ENCODE measurements at places on chromosomes 2 and 18.
A peak's percentile ranks its signal among the peaks of the same experiment; 100 is the strongest.

DNA sequence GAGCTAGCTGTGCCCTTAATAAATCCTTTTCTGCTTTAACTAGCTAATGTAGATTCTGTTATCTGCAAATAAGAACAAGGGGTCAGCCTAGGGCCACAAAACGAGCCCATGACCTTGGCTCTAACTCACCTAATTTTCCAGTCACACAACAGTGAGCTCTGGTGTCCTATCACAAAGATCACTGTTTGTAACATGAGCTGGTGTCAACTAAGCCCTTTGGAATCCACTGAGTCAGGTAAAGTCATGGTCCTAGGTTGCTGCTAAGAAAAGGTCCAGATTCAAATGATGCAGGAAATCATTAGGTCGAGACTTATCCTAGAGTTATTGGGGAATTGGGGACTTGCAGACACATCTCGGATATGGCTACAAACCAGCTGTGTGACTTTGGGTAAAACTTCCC is 49.9 kb downstream of the ST8SIA5 start:
- DNase-seq = no peak

- no peak for DNase-seq
These were observed 174.6 kb downstream of the HAUS1 start for GRCh38 chr18:46278481-46279465.

- no peak for DNase-seq
These were observed 93.3 kb downstream of the HNRNPLL start for GRCh38 chr2:38509314-38509946.

DNA sequence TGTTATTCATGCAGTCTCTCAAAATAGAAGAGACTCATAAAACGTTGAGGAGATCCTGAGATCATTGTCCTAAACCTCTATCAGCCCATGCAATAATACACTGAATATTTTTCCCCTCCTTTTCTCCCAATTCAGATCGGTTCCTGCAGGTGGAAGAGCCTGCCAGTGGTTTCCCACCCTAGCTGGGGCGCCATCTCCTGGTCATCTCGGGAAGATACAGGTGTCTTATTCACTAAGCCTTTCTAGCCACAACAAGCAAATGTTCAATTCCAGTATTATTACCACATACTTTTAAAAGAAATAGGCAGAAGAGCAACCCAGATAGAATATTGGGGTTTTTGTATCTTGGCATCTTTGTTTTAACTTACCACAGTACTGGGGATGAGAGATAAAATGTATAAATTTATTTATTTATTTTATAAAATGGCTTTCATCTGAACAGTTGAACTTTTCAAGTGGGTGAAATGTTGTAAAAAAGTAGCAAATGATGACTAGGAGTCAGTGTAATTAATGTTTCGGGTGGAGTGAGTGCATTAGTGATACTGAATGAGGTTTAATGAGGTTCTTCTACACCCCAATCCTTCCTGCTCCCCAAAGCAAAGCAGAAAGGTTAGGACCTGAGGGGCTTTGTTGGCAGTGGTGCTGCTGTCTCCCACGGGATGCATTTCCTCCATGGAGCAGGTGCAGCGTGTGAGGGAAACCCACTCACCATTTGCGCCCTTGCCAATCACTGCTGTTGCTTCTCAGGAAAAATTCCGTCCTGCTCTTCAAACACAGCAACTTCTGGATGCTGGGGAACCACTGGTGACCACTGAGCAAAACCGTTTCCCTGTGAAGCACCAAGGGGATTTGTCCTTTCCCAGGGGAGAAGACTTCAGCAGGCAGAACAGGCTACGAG is 147.1 kb upstream of the FHL2 start:
- DNase-seq = peak; percentile 19

DNA sequence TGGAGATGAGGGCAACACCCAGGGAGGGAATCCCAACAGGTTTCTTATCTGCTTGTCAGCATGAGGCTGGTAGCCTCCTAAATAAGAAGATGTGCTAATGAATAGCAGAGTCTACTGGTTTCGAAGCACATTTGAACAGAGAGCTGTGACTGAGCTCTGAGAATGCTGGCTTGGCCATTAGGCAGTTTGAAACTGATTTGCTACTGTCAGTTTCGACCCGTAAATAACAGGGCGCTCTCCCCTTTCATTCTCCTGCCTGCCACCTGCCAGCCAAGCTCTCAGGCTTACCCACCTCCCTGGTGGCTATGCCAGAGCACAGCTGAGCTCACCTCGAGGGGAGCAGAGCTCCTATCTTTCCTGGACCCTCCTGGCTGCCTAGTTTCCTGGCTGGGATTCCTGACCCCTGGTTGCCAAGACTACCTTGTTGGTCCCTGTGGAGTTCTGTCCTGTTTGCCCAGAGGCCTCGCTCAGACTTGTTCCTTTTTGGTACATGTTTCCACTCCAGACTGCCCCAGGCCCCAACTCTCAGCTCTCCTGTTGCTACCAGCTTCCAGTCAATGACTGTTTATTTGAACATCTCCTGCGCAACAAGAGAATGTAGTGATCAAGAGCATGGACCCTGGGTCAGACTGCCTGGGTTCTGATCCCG is 102.3 kb upstream of the ALPP start:
- DNase-seq = no peak

DNA sequence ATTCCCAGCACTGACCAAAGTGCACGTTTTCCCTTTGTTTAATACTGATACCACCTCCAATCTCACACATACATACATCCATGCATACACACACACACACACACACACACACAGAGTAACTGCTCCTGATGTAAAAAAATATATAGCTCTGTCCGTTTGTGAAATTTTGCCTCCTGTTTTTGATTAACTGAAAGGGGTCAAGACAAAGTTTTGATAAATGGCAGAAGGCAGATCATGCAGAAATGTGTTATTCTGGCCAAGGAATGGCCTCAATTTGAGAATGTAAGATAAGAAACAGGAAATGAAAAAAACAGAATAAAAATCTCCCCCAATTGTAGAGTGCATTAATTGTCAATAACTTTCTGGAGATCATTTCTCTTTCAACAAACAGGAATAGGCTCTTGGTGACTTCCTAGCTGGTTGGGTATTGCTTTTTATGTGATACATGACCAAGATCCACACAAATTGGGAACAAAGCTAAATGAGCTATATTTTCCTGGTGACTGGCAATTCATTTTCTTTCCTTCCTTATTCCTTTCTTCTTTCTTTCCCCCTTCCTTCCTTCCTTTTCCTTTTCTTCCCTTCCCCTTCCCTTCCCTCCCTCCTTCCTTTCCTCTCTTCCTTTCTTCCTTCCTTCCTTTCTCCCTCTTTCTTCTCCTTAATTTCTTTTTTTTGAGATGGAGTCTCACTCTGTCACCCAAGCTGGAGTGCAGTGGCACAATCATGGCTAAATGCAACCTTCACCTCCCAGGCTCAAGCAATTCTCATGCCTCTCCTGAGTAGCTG is 88.9 kb upstream of the PMAIP1 start:
- DNase-seq = no peak

DNA sequence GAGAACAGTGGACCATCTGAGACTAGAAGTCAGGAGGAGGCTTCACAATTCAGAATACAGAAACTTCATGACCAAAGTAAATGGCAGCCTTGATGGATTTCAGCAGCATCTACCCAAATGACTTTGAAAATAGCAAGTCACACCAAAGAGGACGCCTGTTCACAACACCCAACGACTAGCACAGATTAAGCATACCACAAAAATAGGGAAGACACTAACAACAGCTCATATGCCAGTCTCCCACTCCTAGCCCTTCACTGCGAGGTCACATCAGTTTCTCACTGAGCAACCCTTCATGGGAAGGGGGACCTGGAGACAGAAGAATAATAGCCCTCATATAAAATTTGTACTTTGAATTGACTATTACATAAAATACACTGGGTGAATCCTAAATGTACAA is 228.4 kb upstream of the SLC39A10 start:
- DNase-seq = no peak

DNA sequence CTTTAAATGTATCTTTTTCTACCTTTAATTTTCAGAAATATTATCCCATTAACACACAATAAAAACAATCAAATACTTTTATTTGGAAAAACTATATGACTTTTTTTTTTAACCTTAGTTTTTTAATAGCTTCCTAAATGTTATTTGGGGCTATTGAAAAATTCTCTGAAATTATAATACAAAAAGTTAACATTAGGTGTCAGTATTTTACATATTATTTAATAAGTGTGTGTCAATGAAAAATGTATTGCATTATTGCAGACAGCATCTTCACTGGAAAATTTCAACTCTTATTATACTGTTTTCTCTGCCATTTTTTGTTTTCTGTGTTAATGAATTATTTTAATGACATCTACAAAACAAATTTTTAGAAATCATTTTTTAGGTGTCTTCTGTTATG is 51.1 kb upstream of the ARHGAP15 start:
- no peak for DNase-seq

GRCh38 chr18:2050702-2051201 is 520.6 kb downstream of the METTL4 start:
- no peak for DNase-seq

DNA sequence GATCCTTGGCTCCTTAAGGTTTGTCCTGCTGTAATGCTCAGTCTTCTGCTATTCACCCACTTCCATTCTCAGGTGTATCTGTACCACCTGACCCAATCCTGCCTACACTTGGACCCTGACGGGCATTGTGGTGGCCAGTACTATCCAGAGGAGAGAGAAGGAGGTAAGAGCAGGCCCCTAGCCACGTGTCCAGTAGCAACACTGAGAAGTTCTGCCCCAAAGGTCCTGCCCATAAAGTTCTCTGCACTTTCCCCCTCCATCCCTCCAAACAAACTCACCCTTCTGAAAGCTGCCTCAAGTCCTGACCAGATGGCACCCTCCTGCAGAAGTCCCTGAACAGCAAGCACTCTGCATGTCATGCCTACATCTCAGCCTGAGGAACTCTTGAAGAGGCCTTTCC is 18.3 kb downstream of the TTC32 start:
- no peak for DNase-seq

- DNase-seq = no peak
These were observed 229.2 kb downstream of the BCL2 start for GRCh38 chr18:63090334-63090733.

DNA sequence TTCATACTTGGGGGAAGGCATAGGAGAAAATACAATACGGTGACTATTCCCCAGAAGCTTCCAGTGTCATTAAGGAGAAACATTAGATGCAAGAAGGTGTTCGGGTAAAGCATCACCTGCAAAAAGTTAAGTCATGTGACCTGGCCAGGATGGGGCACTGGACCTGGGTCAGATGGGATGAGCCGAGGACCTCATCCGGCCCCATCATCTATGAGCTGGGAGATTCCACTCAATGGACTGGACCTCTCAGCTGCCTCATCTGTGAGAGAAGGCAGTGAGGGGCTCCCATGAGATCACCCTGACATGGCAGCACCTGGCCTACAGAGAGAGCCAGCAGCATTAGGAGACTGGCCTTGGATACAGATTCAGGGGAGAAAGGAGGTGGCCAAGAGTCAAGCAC is 111.4 kb upstream of the TEX51 start:
- DNase-seq = no peak

DNA sequence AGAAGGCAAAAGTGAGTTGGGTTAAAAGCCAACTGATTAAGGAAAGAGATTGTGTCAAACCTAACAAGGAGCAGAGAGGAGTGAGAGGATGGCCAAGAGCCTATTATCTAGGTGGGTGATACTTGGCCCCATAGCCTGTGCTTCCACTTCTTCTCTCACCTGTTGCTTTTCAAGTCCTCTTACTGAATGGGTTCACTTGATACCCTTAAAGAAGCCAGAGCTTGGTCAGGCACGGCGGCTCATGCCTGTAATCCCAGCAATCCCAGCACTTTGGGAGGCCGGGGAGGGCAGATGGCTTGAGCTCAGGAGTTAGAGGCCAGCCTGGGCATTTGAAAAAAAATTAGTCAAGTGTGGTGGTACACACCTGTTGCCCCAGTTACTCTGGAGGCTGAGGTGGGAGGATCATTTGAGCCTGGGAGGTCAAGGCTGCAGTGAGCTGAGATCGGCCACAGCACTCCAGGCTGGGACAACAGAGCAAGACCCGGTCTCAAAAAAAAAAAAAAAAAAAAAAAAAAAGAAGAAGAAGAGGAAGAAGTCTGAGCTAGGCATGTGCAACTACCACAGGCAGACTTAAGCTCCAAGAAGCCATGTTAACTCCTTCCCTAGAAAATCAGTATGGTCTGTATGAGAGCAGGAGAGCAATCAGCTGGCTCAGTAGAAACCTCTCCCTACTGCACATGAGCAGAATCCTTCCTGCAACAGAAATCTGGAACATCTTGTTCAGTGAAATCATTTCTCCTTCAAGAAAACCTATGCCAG is 28.4 kb upstream of the ME2 start:
- no peak for DNase-seq

- no peak for DNase-seq
These were observed 93.5 kb upstream of the MAPRE2 start for GRCh38 chr18:34947711-34948125.

DNA sequence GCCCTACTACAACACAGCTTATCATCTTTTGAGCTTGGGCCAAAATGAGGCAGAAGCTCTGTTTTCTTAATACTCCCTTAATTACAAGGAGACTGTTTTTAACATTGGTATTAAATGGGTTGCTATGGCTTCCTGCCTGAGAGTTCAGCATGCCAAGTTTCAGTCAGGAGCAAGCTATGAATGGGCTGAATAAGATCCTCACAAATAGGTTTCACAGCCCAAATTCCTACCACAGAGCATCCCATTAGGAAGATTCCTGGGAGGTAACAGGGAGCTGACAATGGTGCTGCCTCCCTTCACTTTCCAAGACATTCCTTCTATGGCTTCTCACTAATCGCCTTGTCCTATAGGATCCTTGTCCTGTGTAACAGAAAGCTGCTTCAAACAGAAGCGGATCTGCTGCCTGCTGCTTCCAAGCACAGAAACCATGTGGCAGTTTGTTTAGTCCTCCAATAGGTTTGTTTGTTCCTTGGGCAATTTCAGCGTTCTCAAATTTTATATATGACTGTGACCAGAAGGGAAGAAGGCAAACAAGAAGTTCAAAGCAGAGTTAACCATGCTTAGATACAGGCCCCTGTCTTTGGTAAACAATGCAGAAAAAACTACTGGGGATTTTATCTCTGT is 70.9 kb downstream of the NCKAP5 start:
- DNase-seq = no peak

DNA sequence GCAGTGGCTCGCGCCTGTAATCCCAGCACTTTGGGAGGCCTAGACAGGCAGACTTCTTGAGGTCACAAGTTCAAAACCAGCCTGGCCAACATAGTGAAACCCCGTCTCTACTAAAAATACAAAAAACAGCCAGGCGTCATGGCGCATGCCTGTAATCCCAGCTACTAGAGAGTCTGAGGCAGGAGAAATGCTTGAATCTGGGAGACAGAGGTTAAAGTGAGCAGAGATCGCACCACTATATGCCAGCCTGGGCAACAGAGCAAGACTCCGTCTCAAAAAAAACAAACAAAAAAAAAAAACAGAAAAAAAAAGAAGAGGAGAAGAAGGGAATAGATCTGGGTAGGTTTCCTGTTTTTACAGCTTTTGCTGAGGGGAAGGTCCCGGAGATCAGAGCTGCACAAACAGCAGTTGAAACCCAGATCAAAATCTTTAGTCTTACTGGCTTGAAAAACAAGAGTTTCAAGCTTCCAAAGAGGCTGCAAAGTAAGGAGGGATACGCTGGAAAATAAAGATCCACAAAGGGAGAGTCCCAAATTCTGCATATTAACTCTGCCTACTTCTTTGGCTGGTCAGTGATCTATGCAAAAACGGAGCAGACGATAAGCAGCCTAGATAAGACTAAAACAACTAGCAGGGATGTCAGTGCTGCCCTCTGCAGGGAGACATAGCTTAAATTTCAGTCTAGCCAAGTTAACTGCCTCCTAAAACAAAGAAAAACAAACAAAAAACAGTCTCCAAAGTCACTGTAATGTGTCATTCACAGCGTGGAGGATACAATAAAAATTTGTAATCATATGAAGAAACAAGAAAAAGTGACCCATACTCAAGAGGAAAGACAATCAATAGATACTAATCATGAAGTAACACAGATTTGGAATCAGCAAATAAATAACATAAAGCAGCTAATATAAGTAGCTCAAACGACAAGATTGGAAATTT is 74.1 kb downstream of the TLK1 start:
- peak; percentile 22 for DNase-seq

- no peak for DNase-seq
These were observed 728.8 kb downstream of the CBLN2 start for GRCh38 chr18:71815305-71815704.
